ENCODE measurements at places on chromosomes 2 and 18. TPM values are rescaled to one million over a fixed set of nuclear protein-coding genes. Genes with fewer than 3 reads are reported as not detected.
A peak's percentile ranks its signal among the peaks of the same experiment; 100 is the strongest.

- peak; percentile 74 for DNase-seq
Observed at GRCh38 chr2:27123302-27124150, at the start of gene ABHD1. ABHD1 (plus strand) TSS chr2:27123815; CDS start chr2:27123949, 134 bp downstream.

The SAG gene
- 1.8 TPM for total RNA-seq

DNA sequence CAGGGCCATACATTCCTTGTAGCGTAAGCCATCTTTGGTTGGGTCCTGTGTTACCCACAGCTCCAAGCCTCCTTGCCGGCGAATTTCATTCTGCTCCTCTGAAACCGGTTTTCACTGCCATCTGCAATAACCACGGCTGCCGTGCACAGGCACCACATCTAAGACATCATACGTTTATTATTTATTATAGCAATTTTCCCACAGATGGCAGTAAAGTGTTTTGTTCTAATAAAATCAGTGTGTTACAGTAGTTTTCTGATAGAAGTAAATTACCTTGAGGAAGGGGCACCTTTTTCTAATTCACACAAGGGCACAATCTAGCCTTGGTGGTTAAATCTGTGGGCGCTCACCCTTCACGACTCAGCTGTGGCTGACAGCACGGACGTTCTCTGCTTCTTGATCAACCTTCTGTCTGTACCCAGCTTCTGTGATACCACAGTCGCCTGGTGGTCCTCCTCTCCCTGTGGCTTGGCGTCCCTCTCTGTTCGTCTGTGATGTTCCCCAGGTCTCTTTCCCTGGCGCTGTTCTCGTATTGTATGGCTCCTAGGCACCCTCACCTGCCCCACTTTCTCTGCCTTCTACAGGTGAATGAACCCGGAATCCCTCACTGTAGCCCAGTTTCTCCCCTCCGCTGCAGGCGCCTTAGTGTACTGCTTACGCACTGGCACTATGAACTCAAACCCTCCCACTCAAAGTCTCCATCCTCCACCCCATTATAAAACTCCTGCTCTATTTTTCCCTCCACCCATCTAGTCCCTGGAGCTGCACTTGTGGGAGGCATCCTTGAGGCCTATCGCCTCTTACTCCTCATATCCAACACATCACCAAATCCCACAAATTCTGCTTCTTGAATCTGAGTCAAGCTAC, 236.8 kb downstream of the DYSF start:
- DNase-seq, result no peak

DNA sequence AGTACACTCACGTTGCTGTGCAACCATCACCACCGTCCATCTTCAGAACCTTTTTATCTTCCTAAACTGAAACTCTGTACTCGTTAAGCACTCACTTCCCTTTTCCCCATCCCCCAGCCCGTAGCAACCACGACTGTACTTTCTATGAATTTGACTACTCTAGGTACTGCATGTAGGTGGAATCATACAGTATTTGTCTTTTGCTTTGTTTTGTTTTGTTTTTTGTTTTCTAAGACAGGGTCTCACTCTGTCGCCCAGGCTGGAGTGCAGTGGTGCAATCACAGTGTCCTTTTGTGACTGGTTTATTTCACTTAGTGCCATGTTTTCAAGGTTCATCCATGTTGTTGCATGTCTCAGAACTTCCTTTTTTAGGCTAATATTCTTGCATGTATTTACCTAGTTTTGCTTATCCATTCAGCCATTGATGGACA, 7.0 kb upstream of the TYMS start:
- DNase-seq, result no peak

DNA sequence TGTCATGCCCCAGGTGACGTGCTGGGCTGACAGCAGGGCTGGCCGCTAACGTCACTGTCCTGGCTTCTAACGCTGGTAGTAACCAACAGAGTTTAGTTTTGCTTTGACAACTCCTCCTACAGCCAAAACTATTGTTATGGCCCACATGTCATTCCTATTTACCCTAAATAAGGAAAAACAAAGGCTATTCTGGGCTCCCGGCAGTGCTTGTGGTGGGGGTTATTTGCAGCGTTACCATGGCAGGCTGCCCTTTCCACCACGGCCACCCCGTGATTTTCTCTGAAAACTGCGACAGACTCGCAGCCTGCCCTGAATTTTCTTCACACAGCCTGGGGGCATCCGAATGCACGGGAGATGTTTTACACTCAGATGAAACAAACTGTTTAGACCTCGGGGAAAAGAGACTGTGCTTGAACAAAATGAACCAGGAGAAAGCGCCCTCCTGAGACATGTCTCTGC, 115.2 kb downstream of the FAM210A start:
- no peak for DNase-seq

DNA sequence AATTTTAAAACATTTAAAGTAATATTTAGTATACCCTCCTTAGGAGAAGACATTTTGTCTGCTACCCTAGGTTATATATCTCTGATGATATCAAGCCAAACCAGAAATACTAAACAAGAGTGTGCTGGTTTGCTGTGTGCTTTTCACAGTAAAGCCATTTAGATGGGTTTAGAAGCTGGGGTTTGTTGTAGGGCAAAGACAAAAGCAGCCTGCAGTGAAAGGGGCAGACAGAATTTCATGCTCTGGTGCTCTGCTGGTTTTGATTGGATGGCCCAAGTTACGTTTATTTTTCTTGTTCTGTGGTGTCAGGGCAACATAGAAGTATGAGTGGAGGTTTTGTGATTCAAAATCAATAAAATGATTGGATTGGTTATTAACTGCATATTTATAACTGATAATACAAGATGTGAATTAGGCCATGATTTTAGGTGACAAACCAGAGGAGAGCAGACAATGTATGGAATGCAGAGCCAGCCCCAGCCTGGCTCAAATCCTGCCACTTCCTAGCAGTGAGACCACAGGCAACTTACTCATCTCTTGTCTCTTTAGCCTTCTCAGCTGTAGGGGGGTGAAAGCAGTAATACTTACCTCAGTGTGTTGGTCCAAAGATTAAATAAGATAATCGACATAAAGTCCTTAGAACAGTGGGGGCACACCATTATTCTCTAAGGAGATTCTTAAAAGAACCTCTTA, 30.9 kb upstream of the IER3IP1 start:
- DNase-seq, result no peak

- no peak for DNase-seq
Observed at GRCh38 chr2:191038241-191038725, 24.3 kb upstream of the STAT1 start.

- no peak for DNase-seq
Observed at GRCh38 chr2:148021886-148022285, 995 bp downstream of the MBD5 start.

- no peak for DNase-seq
Observed at GRCh38 chr2:52895726-52896340, 871.8 kb upstream of the CHAC2 start.

DNA sequence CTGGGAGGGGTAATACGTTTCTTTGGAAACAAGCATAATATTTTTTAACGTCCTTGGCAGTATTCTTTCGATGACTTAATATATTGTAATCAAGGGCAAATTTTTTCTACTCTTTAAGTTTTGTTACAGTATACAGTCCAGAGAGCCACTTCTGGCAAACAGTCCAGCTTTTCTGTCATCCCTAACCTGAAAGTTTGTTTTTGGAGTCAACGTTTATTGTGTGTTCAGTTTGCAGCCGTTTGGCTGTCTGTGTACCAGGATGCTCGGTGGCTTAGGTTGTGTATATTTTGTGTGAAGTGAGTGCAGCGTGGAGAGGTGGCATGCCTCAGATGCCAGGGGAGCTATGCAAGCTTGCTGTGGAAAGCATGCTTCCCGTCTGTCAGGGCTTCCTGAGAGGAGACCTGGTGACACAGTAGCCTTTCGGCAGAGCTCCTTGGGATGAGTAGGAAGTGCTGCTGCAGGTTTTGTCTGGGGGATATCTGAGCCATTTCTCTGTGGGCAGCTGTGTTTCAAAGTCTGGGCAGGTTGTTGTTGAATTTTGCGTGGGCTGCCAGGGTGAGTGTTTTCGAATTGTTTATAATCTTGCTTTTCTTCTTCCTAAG, 14.7 kb downstream of the MAP3K20 start:
- no peak for DNase-seq

The KIF1A gene
- total RNA-seq, result 4.3 TPM

GRCh38 chr2:60515721-60516226, 37.7 kb downstream of the BCL11A start:
- no peak for DNase-seq

- no peak for DNase-seq
Observed at GRCh38 chr2:12155303-12156051, 409.0 kb downstream of the LPIN1 start.

DNA sequence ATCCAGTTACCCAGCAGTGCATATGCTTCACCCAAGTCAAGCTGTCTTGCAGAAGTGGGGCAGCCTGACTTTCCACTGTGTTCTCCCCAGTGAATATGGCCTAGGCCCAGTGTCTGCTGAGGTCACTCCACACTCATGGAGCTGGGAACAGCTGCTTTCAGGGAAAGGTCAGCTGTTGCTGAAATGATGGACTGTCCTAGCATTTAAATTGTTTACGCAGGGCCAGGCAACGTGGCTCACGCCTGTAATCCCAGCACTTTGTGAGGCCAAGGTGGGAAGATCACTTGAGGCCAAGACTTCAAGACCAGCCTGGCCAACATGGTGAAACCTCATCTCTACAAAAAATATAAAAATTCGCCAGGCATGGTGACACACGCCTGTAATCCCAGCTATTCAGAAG, 86.5 kb downstream of the LIPG start:
- peak; percentile 34 for DNase-seq

DNA sequence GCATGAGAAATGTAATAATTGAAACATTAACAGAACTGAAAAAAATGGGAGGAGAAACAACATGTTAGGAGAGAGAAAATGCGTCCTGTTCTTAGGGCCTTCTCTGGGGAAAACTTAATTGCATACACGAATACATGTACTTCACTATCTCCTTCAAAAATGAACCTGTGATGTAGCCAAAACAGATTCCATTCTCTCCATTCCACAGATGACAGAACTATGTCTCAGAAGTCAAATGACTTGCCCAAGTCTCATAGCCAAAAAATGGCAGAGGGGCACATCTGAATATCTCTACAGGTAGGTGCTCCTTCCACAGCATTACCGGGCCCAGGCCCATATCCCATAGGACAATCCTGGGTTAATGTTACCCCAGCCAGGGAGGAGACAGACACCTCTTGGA, 3.9 kb upstream of the DCTN1 start:
- no peak for DNase-seq

GRCh38 chr2:118417406-118418120, 329.3 kb downstream of the INSIG2 start:
- no peak for DNase-seq

DNA sequence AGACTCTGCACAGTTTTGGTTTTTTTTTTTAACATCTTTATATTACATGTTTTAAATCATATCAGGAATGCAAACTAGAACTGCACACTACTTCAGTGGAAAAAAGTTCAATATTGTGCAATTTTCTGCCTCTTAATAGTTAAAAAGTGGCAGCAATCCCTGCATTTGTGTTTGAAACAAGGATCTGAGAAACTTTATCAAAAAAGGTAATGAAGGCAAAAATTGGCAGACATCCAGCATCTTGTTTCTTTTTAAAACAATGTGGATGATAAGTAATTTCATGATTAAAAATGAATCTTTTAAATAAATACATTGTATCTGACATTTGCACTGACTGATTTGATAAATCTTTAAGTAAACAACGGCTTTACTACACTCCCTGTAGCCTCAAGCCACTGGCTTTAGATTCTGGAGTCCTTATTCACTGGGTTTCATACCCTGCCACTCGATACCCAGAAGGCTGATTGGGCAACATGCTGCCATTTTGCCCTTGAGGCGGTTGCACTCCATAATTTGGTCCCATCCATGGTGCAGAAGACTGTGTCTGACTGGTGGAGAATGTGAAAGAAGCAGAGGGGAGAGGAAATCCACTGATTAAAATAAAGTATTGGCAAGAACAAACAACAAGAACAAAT, 21.6 kb upstream of the C2orf42 start:
- DNase-seq, result no peak

GRCh38 chr18:26901020-26901419, 35.5 kb upstream of the AQP4 start:
- no peak for DNase-seq

- DNase-seq, result no peak
Observed at GRCh38 chr2:168490015-168490874, 34.2 kb downstream of the CERS6 start.

DNA sequence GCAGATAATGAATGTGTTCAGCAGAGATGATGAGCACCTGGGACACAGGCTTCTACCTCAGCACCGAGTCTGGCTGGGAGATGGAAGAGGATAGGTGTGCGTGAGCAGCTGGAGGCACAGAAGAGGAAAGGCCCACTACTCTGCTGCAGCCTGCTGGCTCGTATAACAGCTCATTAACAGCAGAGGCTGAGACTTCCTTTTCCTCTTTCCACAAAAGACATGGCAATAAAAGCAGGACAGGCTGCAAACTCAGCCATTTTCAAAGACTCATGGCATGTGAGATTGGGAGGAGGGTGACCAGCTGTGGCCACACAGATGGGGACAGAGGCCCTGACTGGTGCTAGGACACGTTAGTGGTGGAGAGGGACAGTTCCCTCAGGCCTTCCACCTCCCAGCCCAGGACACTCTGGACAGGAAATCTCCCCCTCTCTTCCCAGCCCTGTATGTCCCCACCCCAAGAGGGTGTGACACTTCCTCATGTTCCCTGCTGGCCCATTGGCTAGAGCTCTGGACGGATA, 60.3 kb downstream of the CACNB4 start:
- DNase-seq, result no peak

DNA sequence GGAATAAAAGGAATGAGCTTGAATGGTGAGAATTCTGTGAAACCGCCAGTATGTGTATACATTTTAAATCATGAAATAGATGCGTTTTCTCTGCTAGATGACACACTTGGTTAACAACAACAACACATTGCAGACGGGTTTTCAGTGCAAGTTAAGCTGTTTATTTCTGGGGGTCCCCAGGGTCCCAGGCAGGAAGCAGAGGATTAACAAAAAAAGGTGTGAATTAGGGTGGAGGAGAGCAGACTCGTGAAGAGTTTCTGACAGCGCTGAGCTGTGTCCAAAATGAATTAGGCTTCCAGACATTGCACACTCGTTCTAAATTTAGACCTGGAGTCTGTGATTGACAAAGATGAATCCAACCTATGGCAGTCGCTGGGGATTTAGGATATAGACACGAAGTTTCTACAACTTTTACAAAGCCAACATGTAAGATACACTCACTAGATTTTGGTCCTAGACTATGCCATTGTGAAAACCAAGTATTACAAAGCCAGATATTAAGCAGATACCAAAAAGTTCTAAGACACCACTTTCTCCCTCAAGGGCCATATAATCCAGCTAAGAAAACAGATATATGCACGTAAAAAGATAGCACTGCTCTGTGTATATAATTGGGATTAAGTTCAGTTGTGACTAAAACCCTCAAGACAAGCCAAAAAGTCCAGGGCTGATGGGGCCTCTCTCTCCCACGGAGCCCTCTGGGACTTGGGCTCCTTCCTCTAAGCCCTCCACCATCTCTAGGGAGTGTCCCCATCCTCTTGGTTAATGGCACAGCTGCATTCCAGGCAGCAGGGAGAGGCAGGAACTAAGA, 120.2 kb downstream of the ACAA2 start:
- no peak for DNase-seq
